NCI-H1092 (cell line): ENCODE measurements at places on chromosomes 6 and 20.

DNA sequence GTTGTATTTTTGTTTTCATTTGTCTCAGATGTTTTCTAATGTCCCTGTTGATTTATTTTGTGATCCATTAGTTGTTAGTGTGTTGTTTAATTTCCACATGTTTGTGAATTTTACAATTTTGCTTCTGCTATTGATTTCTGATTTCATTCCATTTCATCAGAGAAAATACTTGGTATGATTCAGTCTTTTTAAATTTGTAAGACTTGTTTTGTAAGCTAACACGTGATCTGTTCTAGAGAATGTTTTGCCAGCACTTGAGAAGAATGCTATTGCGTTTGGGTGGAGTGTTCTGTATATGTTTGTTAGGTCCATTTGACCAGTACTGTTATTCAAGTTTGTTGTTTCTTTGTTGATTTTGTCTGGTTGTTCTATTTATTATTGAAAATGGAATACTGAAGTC lies 53.9 kb downstream of the KIZ start:
- DNase-seq: no peak

- DNase-seq: no peak
Observed at GRCh38 chr6:72955666-72956065, 269.6 kb downstream of the KHDC1L start.

DNA sequence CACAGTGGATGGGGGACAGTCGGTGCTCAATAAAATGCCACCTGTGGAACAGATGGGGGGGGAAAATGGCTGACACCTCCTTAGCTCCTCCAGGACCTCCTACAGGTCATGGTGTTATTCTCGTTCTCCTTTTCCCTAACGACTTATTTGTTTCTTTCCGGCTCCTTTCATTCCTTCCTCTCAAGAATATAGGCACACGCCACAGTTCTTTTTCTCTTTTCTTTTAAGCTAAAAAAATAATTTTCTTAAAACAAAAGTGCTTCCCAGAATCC lies 1.4 kb upstream of the RNASET2 start:
- no peak for DNase-seq

GRCh38 chr6:16654701-16655100 lies 106.6 kb downstream of the ATXN1 start:
- DNase-seq: no peak

DNA sequence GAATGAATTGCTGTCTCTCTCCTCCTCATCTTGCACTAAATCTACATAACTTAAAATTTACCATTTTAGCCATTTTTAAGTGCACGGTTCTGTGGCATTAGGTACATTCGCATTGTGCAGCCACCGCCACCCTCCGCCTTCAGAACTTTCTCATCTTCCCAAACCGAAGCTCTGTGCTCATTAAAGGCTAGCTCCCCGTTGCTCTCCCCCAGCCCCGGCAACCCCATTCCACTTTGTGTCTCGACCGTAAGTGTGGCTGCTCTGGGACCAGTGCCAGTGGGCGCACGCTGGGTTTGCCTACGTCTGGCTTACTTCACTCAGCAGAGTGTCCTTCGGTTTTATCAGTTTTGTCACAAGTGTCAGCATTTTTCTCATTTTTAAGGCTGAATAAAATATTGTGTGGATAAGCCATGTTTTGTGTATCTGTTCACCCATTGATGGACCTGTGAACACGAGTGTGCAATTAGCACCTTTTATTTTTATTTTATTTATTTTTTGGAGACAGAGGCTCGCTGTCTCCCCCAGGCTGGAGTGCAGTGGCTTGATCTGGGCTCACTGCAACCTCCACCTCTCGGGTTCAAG lies 16.8 kb downstream of the SLC17A9 start:
- DNase-seq: no peak

- DNase-seq: no peak
Observed at GRCh38 chr6:109961611-109962041, 16.5 kb upstream of the GPR6 start.

GRCh38 chr6:7661364-7661763 lies 64.5 kb upstream of the BMP6 start:
- no peak for DNase-seq

- no peak for DNase-seq
Observed at GRCh38 chr20:1618954-1619540, 762 bp downstream of the SIRPB1 start.

DNA sequence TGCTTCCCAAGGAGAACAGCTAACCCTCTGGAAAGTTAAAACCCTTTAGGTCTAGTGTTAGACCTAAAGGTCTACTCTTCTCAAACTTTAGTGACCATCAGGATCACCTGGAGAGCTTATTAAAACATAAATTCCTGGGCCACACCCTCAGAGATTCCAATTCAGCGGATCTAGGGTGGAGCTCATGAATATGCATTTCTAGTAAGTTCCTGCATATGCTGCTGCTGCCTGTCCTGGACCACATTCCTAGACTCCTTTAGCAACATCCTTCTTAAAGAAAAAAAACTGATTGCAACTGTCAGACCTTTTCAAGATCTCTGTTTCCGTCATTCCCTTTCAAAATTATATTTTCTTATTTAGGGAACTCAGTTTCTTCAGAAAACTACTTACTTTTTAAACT lies 31.2 kb downstream of the SNAP25 start:
- DNase-seq: no peak

DNA sequence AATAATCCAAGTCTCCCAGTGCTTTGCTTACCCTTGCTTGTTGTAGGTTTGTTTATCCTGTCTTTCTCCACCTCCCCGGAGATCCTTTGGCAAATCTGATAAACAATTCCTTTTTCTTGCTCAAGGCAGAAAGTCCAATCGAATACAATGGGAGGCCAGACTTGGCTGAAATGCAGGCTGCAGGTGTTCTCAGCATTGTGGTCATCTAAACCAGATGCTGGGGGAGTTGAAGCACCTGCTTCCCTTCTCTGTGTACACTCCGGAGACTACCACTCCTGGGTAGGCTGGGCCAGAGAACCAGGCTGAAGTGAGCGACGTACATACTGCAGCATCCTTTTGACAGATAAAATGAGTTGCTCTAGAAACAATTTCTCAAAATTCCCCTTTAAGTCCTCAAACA lies 82.6 kb upstream of the PREP start:
- DNase-seq: no peak

GRCh38 chr6:124670801-124671200 lies 291.4 kb upstream of the RNF217 start:
- peak; percentile 55 for DNase-seq

DNA sequence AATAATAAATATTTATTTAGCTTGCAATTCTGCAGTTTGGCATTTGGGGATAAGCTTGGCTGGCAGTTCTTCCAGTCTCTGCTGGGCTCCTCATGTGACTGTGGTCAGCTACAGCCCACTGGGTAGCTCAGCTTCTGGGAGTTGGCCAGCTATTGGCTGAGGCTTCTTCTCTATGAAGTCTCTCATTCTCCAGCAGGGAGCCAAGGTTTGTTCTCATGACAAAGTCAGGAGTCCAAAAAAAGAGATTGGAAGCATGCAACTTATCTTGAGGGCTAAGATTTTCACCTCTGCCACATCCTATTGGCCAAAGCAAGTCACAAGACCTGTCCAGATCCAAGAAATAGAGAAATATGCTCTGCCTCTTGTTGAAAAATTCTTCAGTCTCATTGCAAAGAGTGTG lies 94.6 kb downstream of the SNAP25 start:
- DNase-seq: no peak

DNA sequence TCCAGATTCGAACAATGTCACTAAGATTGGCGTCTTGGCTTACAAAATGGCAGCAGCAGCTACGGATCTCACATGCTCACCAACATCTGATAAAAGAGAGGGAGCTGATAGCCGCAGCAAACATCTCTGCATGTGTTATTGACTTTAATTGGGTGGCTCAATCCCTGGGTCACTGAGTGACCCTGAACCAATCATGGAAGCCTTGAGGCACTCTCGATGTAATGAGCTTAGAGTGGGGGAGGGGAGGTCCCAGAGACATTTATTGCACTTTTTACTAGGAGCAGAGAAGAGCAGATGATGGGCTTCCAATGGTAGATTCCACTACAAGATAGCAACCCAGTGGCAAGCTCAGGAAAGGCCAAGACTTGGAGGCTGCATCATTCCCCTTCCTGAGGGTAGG lies 238.7 kb downstream of the BMP7 start:
- no peak for DNase-seq

GRCh38 chr6:41449399-41450245 lies 96.6 kb upstream of the FOXP4 start:
- no peak for DNase-seq

DNA sequence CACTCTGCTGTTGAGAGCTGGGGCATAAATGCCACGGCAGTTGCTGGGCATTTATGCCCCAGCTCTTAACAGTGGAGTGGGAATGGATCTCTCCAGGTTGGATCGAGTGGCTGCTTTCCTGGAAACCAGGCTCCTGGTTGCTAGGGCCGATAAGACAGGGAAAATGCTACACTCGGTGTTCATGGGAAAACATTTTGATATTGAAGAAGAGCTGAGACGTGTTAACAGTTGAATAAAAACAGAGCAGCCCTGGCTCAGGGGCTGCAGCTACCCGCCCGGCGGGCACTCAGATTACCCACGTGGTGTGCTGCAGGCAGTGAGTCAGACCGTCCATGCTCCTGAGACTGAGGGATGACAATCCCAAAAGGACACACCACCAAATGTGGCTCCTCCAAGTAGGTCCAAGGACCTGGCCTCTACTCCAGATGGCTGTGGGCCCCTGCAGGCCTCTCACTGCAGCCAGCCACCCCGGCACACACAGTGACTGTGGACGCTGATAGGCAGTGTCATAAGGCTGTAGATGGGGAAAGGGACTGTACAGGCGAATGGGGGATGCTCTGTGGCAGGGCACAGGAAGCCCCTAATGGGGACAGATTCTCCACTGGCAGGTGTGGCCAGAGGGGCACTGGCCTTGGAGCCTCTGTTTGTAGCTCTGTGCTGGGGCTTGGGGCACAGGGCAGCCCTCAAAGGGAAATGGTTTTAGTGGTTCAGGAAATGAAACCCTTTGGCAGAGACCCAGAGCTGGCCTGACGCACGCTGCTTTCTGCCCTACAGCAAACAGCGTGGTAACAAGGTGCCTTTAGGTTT lies 237.8 kb downstream of the LY86 start:
- peak; percentile 51 for DNase-seq

DNA sequence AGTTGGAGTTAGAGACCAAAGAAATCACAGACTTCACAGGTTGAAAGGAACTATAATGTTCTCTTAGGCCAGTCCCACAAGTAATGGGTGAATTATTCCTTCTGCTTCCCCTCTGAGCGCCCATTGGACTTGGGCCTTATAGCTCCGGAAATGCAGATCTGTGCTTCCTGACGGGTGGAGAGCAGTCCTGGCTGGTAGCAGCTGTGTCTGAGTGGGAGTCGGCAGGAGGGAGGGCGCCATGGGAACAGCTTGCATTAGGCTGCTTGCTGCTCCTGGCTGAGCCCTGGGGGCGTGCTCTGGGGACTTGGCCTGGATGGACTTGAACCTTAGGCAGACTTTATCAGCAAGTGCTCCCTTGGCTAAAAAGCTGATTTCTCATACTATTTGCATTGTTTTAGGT lies 18.4 kb upstream of the NUP153 start:
- DNase-seq: peak; percentile 69

- DNase-seq: no peak
Observed at GRCh38 chr20:41483553-41483930, 116.9 kb upstream of the EMILIN3 start.

GRCh38 chr20:33926425-33926824 lies 67.3 kb upstream of the RALY start:
- DNase-seq: no peak

DNA sequence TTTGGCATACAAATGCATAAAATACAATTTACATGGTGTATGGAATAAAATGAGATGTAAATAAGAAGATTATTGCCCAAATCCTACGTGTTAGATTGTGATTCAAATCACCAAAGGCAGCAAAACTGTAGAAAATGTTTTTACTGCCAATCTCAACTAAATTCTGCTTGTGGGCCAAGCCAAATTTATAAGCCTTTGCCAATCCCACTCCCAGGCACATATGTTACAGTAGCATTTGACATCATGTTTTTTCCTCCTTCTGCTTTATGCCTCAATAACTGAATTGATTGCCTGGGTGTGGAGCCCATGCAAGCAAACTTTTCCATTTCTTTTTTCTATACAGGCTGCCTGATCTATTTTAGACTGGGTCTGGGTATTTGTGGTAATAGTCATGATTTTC lies 36.3 kb upstream of the LRRC1 start:
- no peak for DNase-seq

- no peak for DNase-seq
Observed at GRCh38 chr20:37375227-37375626, 29.3 kb downstream of the SRC start.

DNA sequence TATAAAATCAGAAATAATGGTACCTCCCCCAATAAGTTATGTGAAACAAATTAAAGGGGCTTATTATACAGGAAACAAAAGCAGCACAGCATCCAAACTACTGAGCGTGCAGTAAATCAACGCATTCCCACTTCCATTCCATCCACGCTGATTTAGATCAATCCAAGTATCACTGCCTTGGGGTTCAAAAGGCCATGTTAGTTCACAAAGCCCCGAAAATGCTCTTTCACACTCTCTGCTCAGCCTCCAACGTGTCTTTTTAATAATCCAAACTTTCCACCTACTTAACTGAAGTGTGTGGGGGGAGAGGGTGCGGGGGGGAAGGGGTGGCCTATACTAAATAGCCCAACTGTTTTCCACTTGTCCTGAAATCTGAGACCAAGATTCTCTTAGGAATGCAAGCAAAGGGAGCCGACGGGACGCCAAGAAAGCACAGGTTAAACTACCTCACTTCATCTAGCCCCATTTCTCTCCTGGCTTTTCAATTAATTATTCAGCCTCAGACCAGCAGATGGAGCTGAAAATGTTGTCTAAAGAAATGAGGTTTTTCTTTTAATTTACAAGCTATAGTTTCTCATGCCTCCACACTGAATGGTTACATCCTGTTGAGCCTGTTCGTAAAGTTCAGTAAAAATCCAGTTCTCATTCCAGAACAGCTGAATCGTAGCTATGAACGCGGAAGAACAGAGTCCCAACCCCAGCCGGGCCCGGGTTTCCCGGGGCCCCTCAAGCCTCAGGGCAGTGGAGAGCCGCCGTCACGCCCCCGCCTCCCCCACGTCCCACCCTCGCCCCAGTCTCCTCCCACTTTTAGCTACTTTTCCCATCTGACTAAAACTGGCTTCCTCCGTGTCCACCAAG lies 1.0 kb upstream of the NXT1 start:
- no peak for DNase-seq

DNA sequence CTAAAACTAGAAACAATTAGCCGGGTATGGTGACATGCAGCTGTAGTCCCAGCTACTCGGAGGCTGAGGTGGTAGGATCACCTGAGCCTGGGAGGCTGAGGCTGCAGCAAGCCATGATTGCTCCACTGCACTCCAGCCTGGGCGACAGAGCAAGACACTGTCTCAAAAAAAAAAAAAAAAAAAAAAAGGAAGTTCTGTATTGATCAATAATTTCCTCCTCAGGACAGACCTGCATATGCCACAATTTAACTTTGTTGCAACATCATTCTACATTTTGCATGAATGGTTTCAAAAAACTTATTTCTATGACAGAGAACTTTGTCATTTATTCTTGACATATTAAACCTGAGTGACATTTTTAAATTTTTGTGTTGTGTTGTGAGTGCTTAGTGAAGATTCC lies 5.5 kb downstream of the DNAJC5 start:
- DNase-seq: no peak

GRCh38 chr6:170273681-170274080 lies 17.2 kb downstream of the DLL1 start:
- DNase-seq: no peak
